Trophoblast cell (in vitro differentiated cells and primary cell): ENCODE measurements at places on chromosomes 3 and 15.

DNA sequence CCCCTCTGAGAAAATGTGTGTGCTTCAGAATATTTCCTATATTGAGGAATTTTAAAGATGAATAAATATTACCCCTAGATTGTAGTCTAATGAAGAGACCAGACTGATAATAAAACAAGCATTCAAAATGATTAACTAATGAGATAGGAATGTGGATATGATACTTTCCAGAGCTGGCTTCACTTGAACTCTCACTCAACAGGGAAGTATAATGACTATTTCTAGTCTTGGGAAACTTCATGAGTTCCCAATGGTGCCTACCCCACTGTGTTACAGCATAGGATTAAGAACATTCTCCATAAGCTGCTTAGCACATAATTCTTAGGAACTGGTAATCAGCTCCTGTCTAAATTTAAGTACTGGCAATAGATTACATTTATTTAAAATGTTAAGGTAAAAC, 261.5 kb upstream of the ZNF385D start:
- DNase-seq: peak; percentile 76

GRCh38 chr15:56817321-56818080, 84.2 kb upstream of the ZNF280D start:
- no peak for DNase-seq

DNA sequence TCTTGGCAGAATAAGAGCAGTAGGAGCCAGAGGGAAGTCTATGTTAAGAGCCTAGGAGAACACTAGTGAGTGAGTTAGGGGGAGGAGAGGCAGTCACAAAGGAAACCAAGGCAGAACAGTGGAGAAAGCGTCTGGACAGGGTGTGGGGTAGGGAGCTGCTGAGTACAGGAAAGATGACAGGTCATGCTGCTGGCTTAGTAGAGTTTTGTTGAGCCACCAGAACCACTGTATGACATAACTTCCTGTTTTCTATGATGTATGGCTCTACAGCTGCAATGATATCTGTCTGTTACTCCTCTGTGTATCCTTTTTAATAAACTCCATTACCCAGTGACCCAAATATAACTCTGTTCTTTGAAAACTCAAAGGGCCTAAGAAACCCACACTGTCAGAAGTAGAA, 10.6 kb upstream of the STT3B start:
- no peak for DNase-seq

DNA sequence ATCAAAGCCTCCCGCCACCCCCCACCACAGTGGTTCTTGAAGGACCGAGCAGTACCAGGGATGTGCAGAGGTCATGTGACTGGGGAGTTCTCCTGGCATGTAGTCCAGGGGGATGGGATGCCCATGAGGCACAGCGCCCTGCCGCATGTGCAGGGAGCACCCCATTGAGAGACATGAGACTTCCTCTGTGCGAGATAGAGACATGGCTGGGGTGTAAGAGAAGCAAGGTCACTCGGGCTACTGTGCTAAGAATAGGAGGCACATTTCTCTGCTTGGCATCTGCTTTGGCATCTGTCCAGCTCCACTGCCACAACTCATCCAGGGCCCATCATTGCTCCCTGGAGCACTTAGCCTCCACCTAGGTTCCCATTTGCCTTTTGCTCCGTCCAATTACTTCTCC, 2.4 kb upstream of the CYP1A1 start:
- no peak for DNase-seq

DNA sequence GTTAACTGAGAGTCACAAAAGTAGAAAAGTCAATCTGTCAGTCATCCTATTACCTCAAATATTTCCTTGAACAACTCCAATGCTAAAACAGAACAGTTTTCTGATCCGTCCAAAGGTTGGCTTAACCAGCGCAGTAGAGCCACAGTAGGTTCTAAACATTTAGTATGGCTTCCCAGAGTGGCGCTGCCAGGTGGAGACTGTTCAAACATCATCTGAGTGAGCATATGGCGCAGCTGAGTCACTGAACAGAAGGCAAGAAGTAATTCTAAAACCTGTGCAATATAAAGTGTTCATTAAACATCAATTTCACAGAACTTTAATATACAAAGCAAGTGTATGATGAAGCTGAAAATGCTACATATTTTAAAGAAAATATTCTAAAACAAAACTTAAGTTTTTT, 19.9 kb downstream of the CIP2A start:
- DNase-seq: no peak

- no peak for DNase-seq
Measured at GRCh38 chr3:108724101-108724500, 33.1 kb downstream of the RETNLB start.

- DNase-seq: peak; percentile 10
Measured at GRCh38 chr15:62524848-62525247, 359.8 kb upstream of the C2CD4B start.

GRCh38 chr3:68874551-68875348, 57.6 kb downstream of the TAFA4 start:
- DNase-seq: no peak

DNA sequence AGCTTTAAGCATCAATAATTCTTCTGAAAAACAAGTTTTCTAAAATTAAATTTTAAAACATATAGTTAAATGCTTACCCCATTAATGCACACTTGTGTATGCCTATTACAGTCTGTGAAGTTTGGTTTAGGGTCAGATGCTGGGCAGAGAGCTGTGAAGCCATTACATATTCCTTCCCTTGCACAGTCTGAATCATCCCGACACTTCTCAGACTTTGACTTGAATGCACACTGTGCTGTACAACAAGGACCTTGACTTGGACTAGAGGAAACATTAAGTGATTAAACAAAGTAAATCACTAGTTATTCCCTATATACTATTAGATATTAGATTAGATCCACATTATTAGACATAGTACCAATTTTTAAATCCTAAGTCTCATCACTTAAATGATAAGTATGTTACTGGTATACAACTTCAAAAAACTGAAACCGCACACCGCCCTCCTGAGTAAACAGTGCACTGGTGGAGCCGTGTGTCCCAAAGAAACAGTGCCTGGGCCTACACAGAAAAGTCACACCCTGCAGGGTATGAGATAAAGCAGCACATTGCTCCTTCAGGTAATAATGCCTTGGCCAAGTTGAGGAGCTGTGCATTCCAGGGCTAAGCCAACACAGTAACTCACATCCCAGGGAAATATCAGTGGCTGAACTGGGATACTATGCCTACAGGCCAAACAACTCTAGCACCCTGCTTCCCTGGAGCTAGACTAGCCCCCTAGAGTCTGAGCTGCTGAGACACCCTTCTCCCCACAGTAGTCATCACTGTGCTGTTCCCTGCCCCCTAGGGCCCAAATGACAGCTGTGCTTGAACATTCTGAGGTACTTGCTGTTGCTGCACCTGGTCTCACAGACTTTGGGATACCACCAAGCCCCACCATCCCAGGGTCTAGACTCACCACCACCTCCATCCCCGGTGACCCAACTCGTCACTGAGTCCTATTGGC, 137.5 kb downstream of the ADAM10 start:
- no peak for DNase-seq

- DNase-seq: no peak
Measured at GRCh38 chr3:133280586-133280985, 119.3 kb upstream of the BFSP2 start.

- DNase-seq: no peak
Measured at GRCh38 chr15:26615188-26615926, 157.5 kb downstream of the GABRB3 start.

DNA sequence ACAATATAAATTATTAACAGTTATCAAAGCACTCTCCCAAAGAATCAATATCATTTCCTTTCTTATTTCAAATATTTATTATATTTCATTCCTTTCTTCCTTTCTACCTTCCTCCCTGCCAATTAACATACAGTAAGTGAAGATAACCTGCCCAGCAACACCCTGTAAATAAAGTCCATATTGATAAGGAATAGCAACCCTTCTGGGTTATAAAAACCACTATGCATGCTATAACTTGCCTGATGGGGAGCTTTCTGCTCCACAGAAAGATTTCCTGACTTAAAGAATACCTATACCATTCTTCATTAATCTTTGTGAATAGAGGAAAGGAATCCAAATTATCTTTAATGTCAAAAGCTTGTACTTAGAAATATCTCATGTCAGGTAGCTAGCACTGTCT, 166.5 kb downstream of the ISL2 start:
- DNase-seq: no peak

DNA sequence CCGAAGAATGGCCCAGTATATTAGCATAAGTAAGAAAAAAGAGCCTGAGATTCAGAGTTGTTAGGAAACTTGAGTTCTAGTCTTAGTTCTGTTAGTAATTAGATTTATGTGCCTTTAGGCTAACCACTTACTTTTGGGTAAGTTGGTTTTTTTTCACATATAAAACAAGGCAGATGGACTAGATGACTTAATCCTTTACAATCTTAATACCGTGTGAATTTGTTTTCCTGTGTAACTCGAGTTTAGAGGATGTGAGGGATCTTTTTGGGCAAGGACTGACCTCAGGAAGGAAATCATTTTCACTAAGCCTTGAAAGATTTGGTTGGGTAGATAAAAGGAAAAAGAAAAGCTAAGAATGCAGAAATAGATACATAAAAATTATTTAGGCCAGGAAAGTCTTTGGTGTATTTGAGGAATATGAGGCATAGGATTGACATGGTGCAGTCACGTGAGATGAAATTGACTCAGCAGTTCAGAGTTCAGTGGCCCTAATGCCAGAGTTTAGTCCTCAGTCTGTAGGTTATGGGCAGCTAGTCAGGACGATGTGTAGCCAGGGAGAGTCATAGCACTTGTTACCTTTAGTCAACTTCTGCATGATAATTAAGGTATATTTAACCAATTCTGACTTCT, 34.6 kb downstream of the PAK2 start:
- DNase-seq: peak; percentile 26
